ENCODE measurements at places on chromosomes 3 and 15. TPM values are rescaled to one million over a fixed set of nuclear protein-coding genes. Genes with fewer than 3 reads are reported as not detected.

The AADAC gene
- total RNA-seq: not detected

The CD200R1 gene
- 6.8 TPM for total RNA-seq

The FAM81A gene
- total RNA-seq: 0.60 TPM

The FEZF2 gene
- not detected for total RNA-seq

DNA sequence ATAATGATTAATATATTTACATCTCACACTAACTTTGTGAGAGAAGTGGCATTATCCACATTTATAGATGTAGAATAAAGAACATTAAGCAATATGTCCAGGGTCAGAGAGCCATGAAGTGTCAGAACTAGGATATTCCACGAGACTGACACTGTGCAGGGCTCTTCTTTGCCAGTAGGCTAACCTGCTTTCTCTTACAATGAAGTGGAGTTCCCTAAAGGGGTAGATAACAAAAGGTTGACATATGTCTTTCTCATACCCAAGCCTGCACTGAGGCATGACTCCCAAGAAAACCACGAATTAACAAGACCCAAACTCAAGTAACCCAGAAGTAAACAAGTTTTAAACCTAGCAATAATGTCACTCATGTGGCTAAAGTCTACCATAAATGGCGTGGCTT, 191.5 kb upstream of the SLC2A2 start:
- H3K36me3 ChIP-seq: peaks cover 3% of the 10 kb centered on the region
- no peak overlapping the region for H3K27ac ChIP-seq
- H3K4me3 ChIP-seq: no peak overlapping the region
- H3K4me1 ChIP-seq: peaks cover 5% of the 10 kb centered on the region

GRCh38 chr15:42279234-42279723, 6.0 kb upstream of the TMEM87A start:
- peaks cover 5% of the 10 kb centered on the region for H3K36me3 ChIP-seq
- no peak for DNase-seq
- H3K27me3 ChIP-seq: no peaks in the 10 kb centered on the region
- no peak overlapping the region for H3K27ac ChIP-seq
- peaks cover 42% of the 10 kb centered on the region for H3K4me1 ChIP-seq

DNA sequence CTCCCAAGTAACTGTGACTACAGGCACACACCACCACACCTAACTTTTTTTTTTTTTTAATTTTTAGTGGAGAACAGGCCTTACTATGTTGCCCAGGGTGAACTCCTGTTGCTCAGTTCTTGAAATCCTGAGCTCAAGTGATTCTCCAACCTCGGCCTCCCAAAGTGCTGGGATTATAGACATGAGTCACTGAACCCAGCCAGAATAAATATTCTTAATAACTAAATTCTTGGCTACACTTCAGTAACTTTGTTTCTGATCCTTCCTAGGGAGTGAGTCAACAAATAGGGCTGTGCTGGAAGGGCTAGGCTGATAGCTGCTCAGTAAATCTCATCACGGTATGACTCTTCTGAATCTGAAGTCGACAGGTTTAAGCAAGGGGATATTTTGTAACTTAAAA, 56.6 kb downstream of the P3H2 start:
- no peak overlapping the region for H3K4me3 ChIP-seq
- no peaks in the 10 kb centered on the region for H3K36me3 ChIP-seq
- H3K27ac ChIP-seq: no peak overlapping the region
- no peaks in the 10 kb centered on the region for H3K27me3 ChIP-seq

DNA sequence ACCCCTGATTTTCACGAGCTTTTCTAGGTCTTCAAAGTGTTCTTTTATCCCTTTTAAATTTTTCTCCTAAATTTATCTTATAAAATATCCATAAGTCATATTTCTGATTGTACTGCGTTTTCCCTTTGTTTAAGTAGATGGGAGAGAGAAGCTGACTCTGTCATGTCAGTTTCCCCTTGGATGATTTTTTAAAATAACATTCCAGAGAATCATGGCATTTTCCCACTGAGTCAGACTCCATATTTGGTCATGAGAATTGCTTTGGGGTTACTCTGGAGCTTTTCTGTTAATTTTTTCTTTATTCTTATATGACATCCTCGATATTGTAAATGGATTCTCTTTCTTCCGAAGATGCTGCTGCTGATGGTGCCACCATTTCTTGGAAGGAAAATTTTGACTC, 28.6 kb upstream of the UMPS start:
- no peak overlapping the region for H3K27ac ChIP-seq
- H3K4me3 ChIP-seq: no peak overlapping the region
- no peaks in the 10 kb centered on the region for H3K4me1 ChIP-seq
- H3K36me3 ChIP-seq: no peaks in the 10 kb centered on the region
- H3K27me3 ChIP-seq: peaks cover 18% of the 10 kb centered on the region
- DNase-seq: no peak

GRCh38 chr3:36903119-36903882, 41.6 kb downstream of the TRANK1 start:
- no peak for DNase-seq
- no peak overlapping the region for H3K4me3 ChIP-seq
- peaks cover 40% of the 10 kb centered on the region for H3K36me3 ChIP-seq
- peaks cover 44% of the 10 kb centered on the region for H3K4me1 ChIP-seq
- no peaks in the 10 kb centered on the region for H3K27me3 ChIP-seq
- H3K27ac ChIP-seq: no peak overlapping the region

DNA sequence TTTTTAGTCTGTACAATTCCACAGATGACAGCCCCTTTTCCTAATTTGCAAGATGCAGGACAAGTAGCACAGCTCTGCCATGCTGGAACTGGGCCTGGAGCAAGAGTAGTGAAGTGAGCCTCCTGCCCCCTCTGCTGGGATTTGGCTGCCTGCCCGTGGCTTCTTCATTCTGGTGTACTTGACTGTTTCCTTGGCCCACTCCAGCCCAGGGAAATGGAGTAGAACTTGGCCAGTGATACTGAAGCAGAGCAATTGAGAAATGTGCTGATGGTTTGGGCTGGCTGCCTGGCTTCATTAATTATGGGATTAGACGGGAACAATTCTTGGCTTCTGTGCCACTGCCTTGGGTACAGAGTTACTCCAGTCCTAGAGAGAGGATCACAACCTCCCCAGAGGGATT, 2.8 kb downstream of the GPD1L start:
- peak overlapping the region; percentile 12 for H3K4me3 ChIP-seq
- H3K4me1 ChIP-seq: peaks cover 50% of the 10 kb centered on the region
- DNase-seq: no peak
- no peak overlapping the region for H3K27ac ChIP-seq
- H3K36me3 ChIP-seq: peaks cover 14% of the 10 kb centered on the region
- no peaks in the 10 kb centered on the region for H3K27me3 ChIP-seq

All from activated T-helper 1 cell treated with anti-CD3 and anti-CD28 coated beads, Interleukin-12 subunit alpha, Interleukin-12 subunit beta, Interleukin-2, Interleukin-4 antibody, amounts not matched to agents 30 ng/mL and 10 ng/mL and 1 ng/mL, durations not matched to agents 14 hours and 24 hours and 36 hours (primary cell).